D341Med (cell line): ENCODE measurements at places on chromosomes 12 and 14.

DNA sequence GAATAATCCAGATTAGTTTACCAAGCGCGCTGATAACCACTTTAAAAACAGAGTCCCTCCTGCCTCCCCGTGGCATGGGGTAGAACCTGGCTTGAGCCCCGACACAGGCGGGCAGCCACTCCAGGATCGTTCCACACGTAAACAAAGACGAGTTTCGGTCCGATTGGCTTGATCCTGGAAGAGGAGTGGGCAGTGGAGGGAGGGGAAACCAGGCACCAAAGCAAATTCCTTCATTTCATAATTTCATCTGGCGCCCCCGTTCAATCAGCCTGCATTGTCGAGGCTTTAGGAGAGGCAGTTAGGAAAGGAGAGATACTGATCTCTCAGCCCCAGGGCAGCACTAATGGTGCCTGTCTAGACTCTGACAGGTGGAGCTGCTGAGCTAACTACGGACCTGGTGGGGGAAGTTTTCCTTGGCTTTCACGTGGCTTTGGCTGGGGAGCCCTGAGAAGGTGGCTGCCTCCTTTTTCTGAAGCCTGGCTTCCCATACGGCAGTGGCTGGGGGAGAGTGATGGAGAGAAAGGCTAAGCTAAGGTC is 751 bp upstream of the GPRC5A start:
- peak; percentile 63 for DNase-seq

GRCh38 chr14:66008631-66009030 is 477.5 kb upstream of the CCDC196 start:
- DNase-seq, result no peak

- no peak for DNase-seq
These were observed 17.0 kb downstream of the EEA1 start for GRCh38 chr12:92912052-92912451.

- DNase-seq, result peak; percentile 62
These were observed 7.1 kb upstream of the ZDHHC22 start for GRCh38 chr14:77148510-77149231.

GRCh38 chr14:30655124-30655523 is 33.0 kb downstream of the SCFD1 start:
- DNase-seq, result no peak

DNA sequence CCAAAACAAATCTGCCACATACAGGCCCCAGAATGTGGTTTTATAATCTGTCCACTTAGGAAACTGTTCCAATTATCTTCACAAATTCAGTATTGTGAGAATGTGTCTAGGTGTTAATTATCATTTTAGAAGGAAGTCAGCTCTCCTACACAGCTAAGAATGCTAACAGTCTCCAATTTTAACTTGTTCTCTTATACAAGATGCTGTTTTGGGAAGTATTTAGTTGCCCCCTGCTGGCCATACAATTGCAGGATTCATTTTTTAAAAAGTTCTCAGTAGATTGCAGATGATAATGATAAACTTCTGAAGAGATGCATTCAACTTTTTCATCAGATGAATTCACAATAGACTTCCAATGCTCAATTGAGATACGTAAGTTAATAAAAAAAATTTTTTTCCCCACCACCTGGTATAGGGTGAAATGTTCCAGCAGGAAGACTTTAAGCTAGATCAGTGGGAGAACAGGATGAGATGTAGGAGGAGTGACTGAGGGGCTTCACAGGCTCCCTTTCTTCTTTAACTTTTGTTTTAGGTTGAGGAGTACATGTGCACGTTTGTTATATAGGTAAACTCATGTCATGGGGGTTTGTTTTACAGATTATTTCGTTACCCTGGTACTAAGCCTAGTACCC is 27.3 kb upstream of the OSBPL8 start:
- peak; percentile 26 for DNase-seq

DNA sequence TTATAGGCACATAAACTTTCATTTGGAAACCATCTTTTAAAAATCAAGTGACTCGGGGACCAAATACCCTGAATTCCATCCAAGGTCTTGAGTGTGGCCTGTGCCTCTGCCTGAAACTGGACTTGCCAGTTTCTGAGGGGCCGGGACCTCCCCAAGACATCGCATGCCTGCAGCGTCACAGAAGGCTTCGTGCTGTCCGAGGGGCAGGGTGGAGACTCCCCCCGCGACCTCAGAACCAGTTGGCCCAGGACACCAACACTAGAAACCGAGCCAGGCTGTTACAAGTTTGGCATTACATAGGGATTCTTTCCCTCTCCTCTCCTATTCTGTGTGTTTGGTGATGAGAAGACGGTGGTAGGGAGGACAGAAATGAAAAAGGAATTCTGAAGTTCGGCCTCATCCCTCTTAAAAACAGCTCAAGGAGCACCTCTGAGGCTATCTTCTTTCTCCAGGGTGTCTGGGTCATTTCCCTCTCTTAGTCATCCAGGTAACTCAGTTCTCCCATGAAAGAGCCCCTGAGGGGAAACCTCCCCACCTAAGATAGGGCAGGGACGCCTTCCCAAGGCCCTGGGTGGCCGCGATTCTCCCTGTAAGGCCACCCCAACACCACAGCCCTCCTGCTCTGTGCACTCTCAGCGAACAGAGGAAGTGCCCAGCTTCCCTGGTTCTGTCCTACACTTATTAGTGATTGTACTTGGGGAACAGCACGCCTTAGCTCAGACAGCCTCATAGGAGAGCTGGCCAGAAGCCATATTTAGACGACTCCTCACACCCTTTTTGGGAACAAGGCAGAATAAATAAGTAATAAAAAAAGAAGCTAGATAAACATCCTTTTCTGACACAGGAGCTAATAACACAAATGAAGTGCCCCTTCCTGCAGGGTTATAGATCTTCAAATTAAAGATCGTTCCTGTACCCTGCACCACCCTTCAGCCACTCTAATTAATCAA is 93.8 kb downstream of the BCL11B start:
- DNase-seq, result no peak
